ENCODE measurements at places on chromosomes 11 and 22. TPM values are rescaled to one million over a fixed set of nuclear protein-coding genes. Genes with fewer than 3 reads are reported as not detected.

PLEKHA7 gene
- polyA plus RNA-seq: 21.8 TPM

ADM2 gene
- 0.15 TPM for polyA plus RNA-seq

CRYBB2 gene
- polyA plus RNA-seq: 0.93 TPM

ZC3H12C gene
- 10.4 TPM for polyA plus RNA-seq

GRCh38 chr11:66835768-66836405, 7.4 kb upstream of the RCE1 start:
- no peak for DNase-seq

GRCh38 chr11:10275714-10276113, 18.3 kb downstream of the SBF2 start:
- DNase-seq: no peak

Data from spinal cord (tissue), 10 donors.